Mesenchymal stem cell (in vitro differentiated cells and primary cell): ENCODE measurements at places on chromosomes 7 and 10.

DNA sequence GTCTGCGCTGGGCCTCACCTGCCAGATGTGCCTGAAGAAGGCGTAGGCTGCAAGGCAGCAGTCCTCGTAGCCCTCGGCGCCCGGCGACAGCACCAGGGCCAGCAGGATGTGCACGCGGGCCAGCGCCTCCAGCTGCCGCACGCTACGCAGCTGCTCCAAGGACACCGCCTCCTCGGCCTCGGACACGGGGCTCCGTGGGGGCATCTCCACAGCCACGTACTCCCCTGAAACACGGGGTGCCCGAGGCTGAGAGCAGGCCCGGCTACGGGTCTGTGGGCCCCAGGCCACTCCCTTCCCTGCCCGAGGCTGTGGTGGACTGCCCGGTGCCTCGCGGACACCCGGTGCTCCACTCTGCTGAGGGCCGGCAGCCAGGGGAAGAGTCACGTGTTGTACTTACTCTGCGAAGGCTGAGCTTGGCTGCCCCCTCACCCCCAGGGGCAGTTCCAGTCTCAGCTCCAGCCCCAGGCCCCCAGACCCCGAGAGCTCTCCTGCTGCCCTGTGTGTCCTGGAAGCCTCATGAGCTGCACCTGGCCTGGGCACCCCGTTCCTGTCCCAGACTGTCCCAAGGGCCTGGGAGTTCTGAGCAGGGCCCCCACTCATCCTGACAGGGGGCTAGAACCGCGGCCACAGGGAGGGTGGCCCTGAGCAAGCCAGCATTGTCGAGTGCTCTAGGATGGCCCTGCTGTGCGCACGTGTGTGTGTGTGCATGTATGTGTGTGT, 62.8 kb downstream of the CFAP46 start:
- no peak for DNase-seq

GRCh38 chr7:97868788-97869187, 3.4 kb downstream of the ASNS start:
- no peak for DNase-seq

DNA sequence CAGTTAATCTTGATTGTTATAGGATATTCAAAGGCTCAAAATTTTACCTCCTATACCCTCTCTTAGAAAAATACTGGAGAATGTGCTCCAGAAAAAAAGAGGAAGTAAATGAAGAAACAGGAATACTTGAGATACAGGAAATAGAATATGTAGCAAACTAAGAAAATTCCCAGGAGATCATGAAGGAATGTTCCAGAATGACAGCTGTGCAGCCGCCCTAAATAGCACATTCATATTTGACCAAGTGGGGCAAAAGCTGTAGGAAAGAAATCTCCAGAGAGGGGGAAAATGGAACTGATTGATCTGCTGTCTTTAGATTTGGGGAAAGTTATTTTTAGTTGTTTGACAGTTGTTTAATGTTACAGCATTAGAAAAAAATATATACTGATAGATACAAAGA, 46.2 kb upstream of the ZEB1 start:
- DNase-seq = no peak

DNA sequence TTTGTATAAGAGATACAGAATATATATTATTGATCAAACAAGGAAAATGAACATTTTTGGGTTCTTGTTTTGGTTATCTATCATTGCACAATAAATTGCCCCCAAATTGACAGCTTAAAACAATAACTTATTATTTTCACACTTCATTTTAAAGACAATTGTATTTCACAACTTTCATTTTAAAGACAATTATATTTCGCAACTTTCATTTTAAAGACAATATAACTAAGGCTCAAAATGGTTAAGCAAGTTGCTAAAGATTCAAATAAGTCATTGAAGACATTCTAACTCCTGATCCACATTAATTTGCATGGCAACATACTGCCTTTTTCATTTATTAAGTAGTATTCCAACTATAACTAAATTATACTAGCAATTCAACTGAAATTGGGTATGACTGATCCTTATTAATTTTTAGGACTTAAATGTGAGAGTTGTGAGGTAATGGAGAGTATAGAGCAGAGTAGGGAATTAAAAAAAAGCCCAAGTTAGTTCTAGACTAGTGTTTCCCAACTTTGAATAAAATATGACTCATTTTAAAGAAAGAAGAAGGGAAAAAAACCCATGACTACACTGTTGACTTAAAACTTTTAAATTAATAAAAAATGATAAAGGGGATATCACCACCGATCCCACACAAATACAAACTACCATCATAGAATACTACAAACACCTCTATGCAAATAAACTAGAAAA, 9.9 kb upstream of the STEAP2 start:
- no peak for DNase-seq
